ENCODE measurements at places on chromosomes 1 and 21.
A peak's percentile ranks its signal among the peaks of the same experiment; 100 is the strongest.

GRCh38 chr1:62439652-62440371, 3.0 kb downstream of the USP1 start:
- peak; percentile 13 for DNase-seq

GRCh38 chr21:37903396-37903795, 12.9 kb downstream of the KCNJ6 start:
- DNase-seq = no peak

GRCh38 chr21:36859744-36860501, 106.5 kb downstream of the HLCS start:
- DNase-seq = peak; percentile 85

DNA sequence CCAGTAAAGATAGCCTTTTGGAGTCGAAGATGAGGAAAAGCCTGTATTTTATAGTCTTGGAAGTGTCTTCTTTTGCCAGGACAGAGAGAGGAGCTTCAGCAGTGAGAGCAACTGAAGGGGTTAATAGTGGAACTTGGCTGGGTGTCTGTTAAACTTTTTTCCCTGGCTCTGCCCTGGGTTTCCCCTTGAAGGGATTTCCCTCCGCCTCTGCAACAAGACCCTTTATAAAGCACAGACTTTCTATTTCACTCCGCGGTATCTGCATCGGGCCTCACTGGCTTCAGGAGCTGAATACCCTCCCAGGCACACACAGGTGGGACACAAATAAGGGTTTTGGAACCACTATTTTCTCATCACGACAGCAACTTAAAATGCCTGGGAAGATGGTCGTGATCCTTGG, at the start of gene VCAM1:
Gene VCAM1, plus strand, starts transcription at position 253 of the 400 bp plus-strand sequence. Its CDS starts 119 bp downstream, at position 372.
- DNase-seq = peak; percentile 60

DNA sequence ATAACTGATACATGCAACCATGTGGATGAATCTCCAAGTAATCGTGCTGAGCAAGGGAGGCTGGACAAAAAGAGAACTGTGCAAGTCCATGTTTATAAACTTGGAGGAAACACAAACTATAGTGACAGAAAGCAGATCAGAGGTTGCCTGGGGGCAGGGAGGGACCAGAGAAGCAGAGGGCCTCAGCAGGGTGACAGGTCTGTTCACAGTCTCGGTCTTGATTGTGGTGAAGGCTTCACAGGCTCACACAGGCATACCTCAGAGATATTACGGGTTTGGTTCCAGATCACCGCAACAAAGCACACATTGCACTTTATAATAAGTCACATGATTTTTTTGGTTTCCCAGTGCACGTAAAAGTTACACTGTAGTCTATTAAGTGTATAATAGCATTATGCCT, 28.5 kb downstream of the ACOT7 start:
- DNase-seq = no peak

GRCh38 chr1:206469933-206470691, at the start of gene IKBKE:
Gene IKBKE (plus strand): TSS chr1:206470476. CDS start chr1:206473228, 2,752 bp downstream.
- peak; percentile 75 for DNase-seq

Measured in iris pigment epithelial cell (primary cell).